Mesenchymal stem cell (in vitro differentiated cells and primary cell): ENCODE measurements at places on chromosomes 16 and 17.

- H3K27ac ChIP-seq, result peak overlapping the region; percentile 37
- DNase-seq, result no peak
- H3K36me3 ChIP-seq, result peaks cover 14% of the 10 kb centered on the region
- H3K4me1 ChIP-seq, result peaks cover 26% of the 10 kb centered on the region
- no peaks in the 10 kb centered on the region for H3K27me3 ChIP-seq
- peak overlapping the region; percentile 71 for H3K4me3 ChIP-seq
These were observed 576 bp downstream of the ZNF768 start for GRCh38 chr16:30525844-30526136.

GRCh38 chr17:36755586-36755985 is 154.2 kb downstream of the MRM1 start:
- H3K4me3 ChIP-seq, result no peak overlapping the region
- H3K4me1 ChIP-seq, result peaks cover 4% of the 10 kb centered on the region
- H3K27me3 ChIP-seq, result peaks cover 62% of the 10 kb centered on the region
- no peaks in the 10 kb centered on the region for H3K36me3 ChIP-seq
- DNase-seq, result no peak

DNA sequence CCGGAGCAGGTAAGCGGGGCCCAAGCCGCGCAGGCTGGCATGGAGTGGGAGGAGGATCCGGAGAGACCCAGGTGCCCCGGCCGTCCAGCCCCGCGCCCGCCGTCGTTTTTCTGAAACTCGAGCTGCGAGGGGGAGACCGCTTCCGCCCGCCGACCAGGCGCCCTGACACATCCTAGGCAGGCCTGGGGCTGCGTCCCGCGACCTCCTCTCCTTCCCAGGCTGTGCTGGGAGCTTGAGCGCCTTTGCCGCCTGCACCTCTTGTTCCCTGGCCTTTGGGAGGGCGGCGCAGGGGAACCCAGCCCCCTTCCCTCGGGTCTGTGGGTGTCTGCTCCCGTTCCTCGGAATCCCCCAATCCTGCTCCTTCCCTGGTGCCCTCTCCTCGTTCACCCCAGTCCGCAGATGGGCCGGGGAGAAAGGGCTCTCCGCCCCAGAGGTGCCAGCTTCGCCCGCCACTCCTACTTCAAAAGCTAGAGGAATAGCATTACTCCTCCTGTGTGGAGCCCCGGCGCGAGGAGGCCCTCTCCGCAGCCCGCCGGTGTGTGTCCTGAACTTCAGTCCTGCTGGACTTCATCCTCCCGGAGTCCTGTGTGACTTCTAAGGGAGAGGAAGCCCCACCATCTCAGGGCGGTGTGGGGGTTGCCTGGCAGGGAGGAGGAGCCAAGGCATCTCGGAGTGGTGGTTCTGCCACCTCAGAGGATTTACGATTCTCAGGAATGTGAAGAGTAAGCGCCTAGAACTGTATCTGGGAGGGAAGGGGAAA is 1.0 kb downstream of the NHERF1 start:
- peak; percentile 61 for DNase-seq
- H3K27me3 ChIP-seq, result peaks cover 3% of the 10 kb centered on the region
- peaks cover 14% of the 10 kb centered on the region for H3K36me3 ChIP-seq

GRCh38 chr16:85461022-85461813 is 151.9 kb upstream of the GSE1 start:
- H3K27me3 ChIP-seq, result peaks cover 8% of the 10 kb centered on the region
- H3K4me3 ChIP-seq, result peak overlapping the region; percentile 66
- no peaks in the 10 kb centered on the region for H3K36me3 ChIP-seq
- peak; percentile 88 for DNase-seq
- peaks cover 84% of the 10 kb centered on the region for H3K4me1 ChIP-seq

DNA sequence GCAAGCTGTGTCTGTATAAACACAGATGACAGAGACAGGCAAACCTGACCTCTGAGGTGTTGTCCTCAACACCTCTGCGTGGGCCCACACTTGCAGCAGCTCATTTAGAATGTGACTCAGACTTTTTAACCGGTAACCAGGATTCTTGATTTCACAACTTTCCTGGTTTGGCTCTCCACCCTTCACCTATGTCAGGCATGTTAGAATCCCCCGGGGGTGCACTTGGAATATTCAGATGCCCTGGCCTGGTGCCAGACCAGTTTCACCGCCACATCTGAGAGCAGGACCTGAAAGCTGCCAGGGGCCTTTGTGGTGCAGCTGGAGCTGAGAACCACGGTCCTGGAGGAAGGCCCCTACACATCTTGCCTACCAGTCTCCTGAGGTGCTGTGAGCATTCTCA is 4.8 kb downstream of the DHODH start:
- peaks cover 16% of the 10 kb centered on the region for H3K36me3 ChIP-seq
- DNase-seq, result no peak
- no peak overlapping the region for H3K4me3 ChIP-seq
- H3K27me3 ChIP-seq, result no peaks in the 10 kb centered on the region
- peaks cover 17% of the 10 kb centered on the region for H3K4me1 ChIP-seq

- peak overlapping the region; percentile 89 for H3K27ac ChIP-seq
- DNase-seq, result peak; percentile 75
- peaks cover 9% of the 10 kb centered on the region for H3K4me1 ChIP-seq
- H3K4me3 ChIP-seq, result no peak overlapping the region
- peaks cover 71% of the 10 kb centered on the region for H3K36me3 ChIP-seq
These were observed 20.1 kb downstream of the HBQ1 start for GRCh38 chr16:200388-200787.

GRCh38 chr17:7889166-7889955 is 772 bp downstream of the CHD3 start:
- no peak overlapping the region for H3K4me3 ChIP-seq
- H3K4me1 ChIP-seq, result peaks cover 20% of the 10 kb centered on the region
- peaks cover 36% of the 10 kb centered on the region for H3K36me3 ChIP-seq
